NCI-H510A treated with DMSO at 0.1 percent for 48 hours (cell line): ENCODE measurements at places on chromosomes 3 and 15.
A peak's percentile ranks its signal among the peaks of the same experiment; 100 is the strongest.

DNA sequence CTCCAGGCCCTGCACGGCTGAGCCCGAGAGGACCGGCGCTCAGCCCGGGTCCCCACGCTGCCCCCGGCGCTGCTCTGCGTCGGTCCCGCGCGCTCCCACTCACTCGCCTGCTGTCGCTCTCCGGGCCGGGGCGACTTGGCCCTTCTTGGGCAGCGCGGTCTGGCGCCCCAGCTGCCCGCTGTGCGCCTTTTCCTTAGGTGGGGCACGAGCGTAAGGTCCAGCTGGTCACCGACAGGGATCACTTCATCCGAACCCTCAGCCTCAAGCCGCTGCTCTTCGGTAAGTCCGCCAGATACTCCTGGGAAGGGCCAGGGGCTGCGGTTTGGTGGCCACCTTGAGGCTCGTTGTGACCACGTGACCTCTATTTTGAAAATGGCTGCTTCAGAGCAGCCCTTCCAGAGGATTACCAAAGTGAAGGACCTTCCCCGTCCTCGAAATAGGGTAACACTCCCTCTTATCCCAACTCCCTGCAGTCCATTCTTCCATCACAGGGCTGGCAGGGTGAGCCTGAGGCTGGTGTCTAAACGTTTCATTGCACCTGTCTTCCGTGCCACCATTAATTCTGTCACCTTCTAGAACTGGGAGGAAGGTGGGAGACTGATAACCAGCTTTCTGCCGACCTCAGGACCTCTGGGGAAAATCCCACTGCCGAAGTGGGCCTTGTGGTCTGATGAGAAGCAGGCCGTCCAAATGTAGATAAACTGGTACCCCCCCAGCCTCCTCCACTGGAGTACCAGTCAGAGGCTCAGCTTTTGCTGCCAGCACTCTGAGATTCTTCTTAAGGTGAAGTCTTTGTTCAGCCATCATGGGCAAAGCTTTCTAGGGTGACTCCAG is 812 bp downstream of the P4HTM start:
- DNase-seq = peak; percentile 15

DNA sequence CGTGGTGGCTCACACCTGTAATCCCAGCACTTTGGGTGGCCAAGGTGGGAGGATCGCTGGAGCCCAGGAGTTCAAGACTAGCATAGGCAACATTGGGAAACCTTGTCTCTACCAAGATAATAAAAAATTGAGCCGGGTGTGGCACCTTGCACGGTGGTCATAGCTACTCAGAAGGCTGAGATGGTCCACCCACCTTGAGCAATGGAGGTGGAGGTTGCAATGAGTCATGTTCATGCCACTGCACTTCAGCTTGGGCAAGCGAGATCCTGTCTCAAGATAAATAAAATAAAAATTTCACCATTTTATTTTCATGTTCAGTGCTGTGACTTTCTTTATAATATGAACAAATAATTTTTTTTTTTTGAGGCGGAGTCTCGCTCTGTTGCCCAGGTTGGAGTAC is 12.5 kb downstream of the MAPK6 start:
- no peak for DNase-seq

DNA sequence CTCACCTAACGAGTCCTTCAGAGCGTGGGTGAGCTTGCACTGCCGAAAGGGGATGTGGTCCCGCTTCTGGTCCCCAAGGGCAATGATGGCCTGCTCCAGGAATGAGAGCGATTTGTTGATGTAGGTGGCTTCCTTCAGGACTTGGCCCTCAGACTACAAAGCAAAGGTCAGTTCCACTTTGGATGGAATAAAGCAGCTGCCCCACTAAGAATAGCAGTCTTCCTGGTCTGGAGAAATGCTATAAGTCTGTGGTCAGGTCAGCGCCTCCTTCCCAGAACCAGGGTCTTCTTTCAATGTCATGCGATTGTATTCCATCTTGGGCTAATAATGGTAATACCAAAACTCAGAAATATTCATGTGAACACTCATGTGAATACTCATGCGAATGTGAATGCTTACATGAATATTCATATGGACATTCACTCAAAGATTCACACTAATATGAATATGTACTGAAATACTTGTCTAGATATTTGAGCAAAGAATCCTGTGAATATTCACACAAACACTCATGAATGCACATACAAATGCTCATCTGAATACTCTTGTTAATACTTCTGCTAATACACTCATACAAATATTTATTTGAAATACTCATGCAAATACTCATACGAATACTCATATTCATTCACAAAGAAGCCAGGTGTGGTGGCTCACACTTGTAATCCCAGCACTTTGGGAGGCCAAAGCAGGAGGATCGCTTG is 16.7 kb downstream of the KIF9 start:
- no peak for DNase-seq

GRCh38 chr3:10504171-10505049 is 976 bp downstream of the ATP2B2 start:
- DNase-seq = no peak

GRCh38 chr3:149604125-149604875 is 53.5 kb downstream of the WWTR1 start:
- DNase-seq = no peak

- no peak for DNase-seq
Observed at GRCh38 chr3:81760215-81760614, 1.2 kb downstream of the GBE1 start.

DNA sequence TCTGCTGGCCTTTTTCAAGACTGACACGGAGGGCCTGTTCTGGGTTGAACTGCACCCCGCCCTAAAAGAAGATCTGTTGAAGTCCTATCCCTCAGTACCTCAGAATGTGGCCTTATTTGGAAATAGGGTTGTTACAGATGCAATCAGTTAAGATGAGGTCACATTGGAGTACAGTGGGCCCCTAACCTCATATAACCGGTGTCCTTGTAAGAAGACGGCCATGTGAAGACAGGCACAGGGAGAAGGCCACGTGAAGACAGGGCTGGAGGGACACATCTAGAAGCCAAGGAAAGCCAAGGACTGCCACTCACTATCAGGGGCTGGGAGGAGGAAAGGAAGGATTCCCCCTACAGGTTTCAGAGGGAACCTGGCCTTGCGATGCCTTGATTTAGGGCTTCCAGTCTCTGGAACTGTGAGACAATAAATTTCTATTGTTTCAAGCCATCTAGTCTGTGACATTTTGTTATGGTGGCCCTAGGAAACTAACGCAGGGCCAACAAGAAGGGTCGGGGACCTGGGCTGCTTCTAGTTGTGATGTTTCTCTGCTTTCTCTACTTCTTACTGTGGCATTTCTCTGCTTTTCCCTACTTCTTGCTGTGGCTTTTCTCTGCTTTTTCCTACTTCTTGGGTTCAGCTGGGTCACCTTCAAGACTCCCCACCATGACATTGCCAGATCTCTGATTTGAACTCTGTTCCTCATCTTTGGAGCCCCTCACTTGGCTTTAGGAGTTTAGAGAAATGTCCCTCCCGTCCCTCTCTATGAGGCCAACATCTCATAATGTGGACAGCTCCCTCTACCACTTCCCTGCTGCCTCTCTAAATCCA is 4.8 kb upstream of the CCDC174 start:
- no peak for DNase-seq

- no peak for DNase-seq
Observed at GRCh38 chr3:24199775-24200247, 254.7 kb downstream of the NR1D2 start.

DNA sequence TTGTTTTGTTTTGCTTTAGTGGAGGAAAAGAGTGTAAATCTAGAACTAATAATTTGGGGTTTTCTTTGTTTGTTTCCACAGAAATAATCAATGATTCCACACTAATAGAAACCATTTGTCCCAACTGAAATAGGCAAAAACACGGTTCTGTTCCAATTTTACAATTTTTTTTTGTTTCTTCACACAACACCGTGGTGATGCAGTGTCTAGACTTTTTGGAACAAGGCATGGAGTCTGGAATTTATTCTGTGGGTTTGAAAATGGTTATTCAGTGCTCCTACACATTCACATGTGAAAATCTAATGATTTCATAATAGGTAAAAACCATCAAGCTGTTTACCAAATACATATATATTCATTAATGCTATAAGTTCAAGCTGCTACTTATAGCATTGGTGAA is 629.0 kb upstream of the TGFBR2 start:
- DNase-seq = no peak

DNA sequence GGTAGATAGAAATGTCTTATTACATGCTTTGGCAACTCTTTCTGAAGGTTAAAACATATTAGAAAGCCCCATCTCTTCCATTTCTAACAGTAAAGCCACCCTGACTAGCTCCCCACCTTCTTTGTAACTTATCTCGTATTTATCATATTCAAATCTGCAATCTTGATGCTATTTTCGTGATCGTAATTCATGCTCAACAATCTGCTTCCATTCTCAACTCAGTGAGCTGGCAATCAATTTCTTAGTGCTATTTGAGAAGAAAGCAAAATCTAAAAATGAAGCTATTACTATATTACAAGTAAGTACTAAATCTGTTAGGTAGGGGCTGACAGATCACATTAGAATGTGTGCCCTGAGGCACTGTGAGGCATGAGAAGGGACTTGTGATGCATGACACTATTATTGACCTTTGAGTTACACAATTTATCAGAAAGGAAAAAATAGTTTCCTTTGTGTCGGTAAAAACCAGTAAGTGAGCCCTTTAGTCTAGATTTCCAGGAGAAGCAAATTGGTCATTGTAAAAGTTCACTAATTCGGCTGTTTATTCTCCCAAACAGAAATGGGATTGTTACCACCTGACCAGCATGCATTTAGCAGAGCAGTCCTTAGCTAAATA is 379.7 kb upstream of the CNTN6 start:
- no peak for DNase-seq

DNA sequence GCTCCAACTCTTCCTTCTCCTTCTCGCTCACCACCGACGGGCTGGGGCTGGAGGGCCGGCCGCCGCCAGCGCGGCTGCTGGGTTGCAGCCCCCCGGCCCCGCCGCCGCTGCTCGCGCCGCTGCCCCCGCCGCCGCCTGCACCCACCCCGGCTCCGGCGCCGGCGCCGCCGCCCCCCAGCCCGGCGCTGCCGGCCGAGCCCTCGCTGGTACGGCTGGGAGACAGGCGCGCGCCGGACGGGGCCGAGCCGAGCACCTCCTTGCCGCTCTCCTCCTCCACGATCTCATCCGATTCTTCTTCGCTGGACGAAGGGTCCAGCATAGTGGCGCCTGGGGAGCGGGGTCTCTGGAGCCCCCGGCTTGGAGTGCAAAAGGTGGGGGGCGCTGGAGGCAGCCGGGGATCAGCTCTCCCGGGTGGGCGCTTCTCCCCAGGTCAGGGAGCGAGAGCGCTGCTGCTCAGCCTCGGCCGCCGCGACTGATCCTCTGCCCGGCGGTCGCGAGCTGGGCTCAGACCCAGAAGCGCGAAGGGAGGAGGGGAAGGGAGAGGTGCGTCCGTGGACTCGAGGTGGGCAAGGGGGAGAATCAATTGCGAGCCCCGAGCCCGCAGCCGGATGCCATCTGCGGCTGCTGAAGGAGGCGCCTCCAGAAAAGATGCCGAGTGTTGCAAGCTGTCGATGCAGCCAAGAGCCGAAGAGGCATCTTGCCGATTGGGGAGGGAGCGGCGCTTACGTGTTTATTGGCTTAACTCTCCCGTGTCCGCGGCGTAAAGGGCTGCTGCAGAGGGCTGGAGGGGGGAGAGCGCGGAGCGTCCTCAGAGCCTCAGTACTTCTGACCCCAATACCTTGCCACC is at the start of gene CADPS:
Gene CADPS (minus strand): TSS at position 706 of the 847 bp plus-strand sequence. CDS start 387 bp downstream, at position 319.
- peak; percentile 27 for DNase-seq

- no peak for DNase-seq
Observed at GRCh38 chr3:189165092-189165612, 6.6 kb upstream of the TPRG1 start.

DNA sequence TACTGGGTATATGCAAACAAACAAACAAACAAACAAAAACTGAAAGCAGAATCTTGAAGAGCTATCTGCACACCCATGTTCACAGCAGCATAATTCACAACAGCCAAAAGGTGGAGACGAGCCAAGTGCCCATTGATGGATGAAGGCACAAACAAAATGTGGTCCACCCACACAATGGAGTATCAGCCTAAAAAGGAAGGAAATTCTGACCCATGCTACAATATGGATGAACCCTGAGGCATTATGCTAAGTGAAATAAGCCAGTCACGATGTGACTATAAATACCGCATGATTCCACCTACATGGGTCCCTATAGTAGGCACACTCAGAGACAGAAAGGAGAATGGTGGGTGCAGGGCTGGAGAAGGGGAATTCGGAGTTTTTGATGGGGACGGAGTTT is 24.1 kb downstream of the XPC start:
- no peak for DNase-seq

DNA sequence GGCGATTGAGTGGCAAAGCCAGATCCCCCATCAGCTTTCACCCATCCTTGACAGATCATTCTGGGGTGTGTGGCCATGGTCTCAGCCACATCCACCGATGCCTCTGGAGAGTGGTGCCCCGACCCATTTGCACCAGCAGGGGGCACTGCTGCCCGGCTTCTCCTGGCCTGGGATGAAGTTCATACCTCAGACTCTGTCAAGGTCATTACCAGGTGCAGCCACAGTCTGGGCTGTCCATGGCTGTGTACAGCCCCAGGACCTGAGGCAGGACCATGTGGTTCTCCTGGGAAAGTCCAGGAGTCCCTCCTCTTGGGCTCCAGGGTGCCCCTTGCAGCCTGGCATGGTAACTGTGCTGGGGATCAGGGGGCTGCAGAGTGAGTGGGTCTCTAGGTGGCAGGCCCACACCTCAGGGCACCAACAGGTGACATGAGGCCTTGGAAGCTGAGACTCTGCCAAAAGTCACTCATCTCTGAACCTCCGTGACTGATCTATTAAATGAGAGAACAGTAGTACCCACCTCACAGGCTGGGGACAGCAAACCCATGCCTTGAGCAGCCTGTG is 67.2 kb downstream of the CACNA2D2 start:
- peak; percentile 48 for DNase-seq

- DNase-seq = no peak
Observed at GRCh38 chr15:38242055-38242454, 10.6 kb upstream of the SPRED1 start.

- DNase-seq = no peak
Observed at GRCh38 chr3:76352051-76352450, 566.7 kb upstream of the ZNF717 start.

DNA sequence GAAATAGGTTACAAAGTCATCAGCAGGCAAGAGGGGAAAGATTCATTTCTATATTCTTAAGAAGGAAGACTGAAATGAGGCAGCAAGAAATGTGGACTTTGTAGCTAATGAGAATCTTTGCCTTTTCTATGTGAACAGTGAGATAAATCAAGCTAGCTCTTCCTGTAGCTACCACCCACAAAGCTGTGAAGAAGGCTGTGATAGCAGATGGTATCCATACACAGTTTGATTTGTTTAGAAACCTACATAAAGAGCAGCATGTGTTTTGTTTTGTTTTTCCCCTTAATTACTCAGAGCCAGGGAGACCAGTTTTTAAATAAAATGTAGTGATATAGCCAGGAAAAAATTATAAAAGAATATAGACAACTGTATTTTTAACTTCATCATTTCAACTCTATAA is 45.5 kb downstream of the TEX9 start:
- no peak for DNase-seq

GRCh38 chr3:134476306-134476705 is 9.5 kb downstream of the ANAPC13 start:
- no peak for DNase-seq

GRCh38 chr15:72341361-72341760 is 21.4 kb upstream of the CELF6 start:
- DNase-seq = peak; percentile 2

GRCh38 chr3:82587174-82587573 is 825.7 kb upstream of the GBE1 start:
- DNase-seq = peak; percentile 34
